Activated CD8-positive, alpha-beta memory T cell treated with anti-CD3 and anti-CD28 coated beads for 48 hours (primary cell): ENCODE measurements at places on chromosomes 2 and 18.

- DNase-seq: no peak
Measured at GRCh38 chr2:54611830-54612545, 111.5 kb upstream of the EML6 start.

GRCh38 chr2:25707927-25708590 is 34.7 kb upstream of the DTNB start:
- DNase-seq: no peak

GRCh38 chr2:144201126-144201525 is 318.8 kb downstream of the ZEB2 start:
- no peak for DNase-seq

GRCh38 chr2:98809878-98810587 is 79.1 kb upstream of the MGAT4A start:
- DNase-seq: no peak

DNA sequence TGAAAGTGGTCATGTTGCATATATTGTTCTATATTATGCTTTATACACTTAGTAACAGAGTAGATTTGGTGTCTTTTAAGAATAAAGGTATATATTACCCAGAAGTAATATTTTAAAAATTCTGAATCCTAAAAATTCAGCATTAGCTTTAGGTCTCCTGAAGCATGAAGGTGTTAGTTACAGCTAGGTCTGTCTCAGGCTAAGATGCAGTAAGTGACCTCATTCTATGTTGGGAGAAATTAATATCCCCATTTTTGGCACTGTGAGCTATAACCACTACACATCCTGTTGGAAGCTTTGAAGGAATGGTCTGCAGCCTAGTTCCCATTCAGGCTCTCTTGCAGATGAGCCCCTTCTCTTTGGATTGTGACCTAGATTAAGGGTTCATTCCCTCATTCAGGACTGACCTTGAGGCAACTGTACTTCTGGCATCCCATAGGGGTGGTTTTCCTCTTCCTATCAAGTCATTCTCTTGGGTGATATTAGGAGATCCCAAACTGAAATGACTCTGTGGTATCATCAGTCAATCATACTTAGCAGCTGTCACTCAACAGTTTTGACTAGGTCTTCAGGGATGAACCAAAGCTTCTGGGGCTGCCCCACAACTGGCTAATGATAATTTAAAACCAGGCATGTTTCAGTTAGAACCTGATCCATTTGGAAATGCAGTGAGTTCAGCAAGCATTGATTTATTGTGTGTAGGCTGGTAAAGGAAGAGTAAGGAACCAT is 117.7 kb downstream of the GPD2 start:
- DNase-seq: no peak

- no peak for DNase-seq
Measured at GRCh38 chr2:128548461-128548891, 229.8 kb upstream of the HS6ST1 start.

DNA sequence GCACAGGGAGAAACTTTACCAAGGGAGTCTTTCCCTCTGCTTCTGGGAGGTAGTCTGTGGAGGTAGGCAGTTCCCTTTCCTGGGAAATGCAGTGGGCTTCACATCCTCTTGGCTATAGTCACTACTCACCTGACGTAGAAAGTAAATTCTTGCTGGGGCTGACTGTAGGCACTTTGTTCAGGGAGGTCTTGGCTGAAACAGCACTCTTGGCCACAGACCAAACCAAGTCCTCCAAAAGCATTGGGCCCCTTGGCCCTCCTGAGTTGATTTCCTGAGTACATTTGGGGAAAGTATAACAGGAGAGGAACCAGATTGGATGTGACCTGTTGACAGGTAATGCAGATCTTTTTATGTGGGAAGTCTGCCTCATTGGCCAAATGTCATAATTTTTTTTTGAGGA is 108.9 kb downstream of the MGAT5 start:
- no peak for DNase-seq

GRCh38 chr2:36704475-36705150 is 8.1 kb downstream of the VIT start:
- no peak for DNase-seq

DNA sequence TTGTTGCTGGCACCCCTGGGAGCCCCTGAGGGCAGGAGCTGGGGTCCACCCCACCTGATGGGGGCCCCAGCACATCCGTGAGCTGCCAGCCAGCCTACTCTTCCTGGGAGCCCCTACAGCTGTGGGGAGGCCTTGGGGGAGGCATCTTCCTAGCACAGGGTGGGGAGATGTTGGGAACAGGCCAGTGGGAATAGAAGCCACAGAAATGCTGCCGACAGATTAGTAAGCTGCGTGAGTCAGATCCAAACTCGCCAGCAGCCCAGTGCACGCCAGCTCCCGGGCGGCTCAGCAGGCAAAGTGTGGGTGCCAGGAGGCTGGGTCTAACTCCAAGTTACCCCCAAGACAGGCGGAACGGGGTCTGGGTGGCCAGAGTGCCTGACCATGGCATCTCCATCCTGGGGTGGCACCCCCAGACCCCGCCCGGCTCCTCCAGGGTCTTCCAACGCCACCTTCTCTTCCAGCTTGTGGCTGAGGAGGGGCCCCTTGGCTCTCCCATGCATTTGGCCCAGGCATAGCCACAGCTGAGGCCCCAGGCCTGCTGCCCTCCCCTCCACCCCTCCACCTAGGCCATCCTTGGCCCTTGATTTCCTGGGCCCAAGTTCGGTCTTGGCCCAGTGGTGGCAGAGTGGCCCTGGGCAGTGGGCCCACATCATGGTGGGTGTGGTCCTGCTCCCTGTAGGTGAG is 15.3 kb downstream of the CROCC2 start:
- no peak for DNase-seq

GRCh38 chr2:46352621-46353020 is 55.4 kb downstream of the EPAS1 start:
- DNase-seq: no peak

DNA sequence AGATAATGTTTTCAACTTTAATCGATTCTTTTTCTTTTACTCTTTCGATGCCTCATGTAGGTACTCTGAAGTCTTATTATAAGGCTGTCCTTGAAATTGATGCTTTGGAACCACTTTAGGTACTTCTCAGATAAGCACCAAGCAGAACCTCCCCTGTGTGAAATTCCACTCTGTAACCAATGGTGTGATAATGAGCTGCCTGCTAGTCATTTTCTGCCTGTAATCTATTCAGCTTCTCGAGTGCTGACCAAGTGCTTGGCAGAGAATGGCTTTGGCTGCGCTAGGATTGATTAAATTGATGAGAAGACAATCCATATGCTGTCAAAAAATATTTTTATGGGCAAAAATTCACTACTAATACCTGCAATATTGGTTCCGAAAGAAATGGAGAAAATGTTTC is 132.1 kb upstream of the STON1 start:
- no peak for DNase-seq
